T-cell (primary cell): ENCODE measurements at places on chromosomes 4 and X.

GRCh38 chrX:518319-518718 lies 112.3 kb upstream of the SHOX start:
- DNase-seq: no peak

- DNase-seq: peak; percentile 32
Observed at GRCh38 chr4:121307445-121308327, 73.1 kb downstream of the QRFPR start.

GRCh38 chr4:13378973-13379759 lies 105.0 kb downstream of the RAB28 start:
- DNase-seq: no peak

DNA sequence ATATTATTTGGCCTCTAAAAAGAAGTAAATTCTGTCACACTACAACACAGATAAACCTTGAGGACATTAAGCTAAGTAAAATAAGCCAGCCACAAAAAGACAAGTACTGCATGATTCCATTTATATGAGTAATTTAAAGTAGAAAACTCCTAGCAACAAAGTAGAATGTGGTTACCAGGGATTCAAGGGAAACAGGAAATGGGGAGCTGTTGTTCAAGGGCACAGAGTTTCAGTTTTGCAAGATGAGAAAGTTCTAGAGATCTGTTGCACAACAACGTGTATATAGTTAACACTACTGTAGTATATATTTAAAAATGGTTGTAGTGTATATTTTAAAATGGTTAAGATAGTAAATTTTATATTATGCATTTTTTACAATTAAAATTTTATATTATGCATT lies 25.4 kb downstream of the SEC31A start:
- no peak for DNase-seq

DNA sequence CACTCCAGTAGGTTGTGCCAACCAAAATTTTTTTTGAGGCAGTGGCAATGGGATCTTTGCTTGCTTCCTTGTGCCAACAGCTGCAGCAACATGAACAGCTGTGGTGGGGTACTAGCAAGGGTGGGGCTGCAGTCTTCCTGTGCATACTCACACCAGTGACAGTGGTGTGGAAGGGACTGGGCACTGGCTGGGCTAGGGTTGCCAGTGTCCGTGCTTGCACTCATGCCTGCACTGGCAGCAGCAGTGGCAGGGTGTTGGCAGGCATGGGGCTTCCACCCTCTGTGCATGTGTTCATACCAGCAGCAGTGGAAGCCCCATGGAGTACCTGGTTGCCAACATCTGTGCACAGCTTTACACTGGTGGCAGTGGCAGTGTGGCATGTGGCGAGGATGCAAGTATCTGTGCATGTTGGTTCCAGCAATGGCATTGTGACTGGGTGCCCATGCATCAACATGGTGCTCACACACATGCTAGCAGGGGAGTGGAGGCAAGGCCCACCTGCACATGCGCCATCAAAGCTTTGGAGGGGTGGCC lies 1312.6 kb downstream of the PCDH18 start:
- DNase-seq: no peak

DNA sequence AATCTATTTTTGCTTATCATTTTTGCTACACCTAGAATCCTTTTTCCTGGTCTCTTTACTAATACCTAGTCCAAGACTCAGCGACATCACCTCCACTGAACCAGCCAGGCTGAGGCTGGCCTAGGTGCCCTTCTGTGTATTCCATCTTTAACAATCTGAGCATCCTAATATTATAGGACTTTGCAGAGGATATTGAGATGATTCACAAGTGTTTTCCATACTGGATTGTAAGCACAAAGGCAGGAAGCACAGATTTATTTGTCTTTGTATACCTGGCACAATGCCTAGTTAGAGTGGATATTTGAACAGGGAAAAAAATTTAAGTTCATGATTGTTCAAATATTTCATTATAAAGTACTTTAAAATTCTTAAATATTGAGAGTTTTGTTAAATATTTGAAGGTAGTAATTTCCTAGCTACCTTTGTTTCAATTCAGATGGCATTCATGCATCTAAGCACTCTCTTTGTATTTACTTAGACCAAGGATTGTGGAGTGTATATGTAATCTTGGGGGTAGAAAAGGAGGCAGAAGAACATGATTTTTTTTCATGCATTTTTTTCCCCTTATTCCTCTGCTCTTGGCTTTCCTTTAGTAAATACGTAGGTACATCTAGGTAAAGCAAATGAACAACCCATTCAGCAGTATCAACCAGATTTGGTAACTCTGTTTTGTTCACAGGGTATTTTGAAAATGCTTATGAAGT lies 18.4 kb downstream of the SMARCA5 start:
- DNase-seq: no peak

GRCh38 chrX:2676794-2677675 lies 14.1 kb upstream of the CD99 start:
- no peak for DNase-seq

- DNase-seq: no peak
Observed at GRCh38 chr4:164734484-164734883, 19.4 kb upstream of the SMIM31 start.

DNA sequence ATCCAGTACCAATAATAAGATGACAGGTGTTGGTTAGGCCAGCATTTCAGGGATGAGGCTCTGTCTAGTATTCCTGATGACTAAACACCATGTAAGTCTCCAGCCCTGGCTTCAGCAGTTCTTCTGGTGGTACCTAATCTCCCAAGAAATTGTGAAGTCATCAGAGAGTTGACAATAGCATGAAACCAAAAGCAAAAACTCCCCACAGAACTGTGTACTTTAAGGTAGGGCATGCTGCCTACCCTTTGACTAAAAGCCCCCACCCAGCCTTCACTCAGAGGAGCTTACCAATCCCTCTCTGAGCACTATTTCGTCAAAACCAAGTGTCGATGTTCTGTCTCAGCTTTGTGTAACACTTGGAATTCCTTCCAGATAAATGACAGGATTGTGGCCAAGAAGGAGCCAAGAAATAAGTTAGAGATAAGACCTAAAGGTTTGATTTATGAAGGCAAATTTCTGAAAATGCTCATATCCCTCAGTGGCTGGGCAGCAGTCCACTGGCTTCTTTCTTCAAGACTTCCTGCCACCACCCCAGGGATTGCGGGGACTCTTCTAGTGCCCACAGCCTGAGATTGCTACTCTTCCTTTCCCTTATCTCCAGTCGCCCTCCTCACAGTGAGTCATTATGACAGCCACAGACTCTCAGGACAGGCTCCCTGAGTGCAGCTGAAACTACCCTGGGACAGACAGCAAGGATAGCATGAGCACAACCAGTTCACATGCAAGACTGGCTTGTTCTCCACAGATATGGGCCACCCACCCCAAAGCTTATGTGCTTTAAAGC lies 67.3 kb upstream of the LHFPL1 start:
- DNase-seq: no peak

DNA sequence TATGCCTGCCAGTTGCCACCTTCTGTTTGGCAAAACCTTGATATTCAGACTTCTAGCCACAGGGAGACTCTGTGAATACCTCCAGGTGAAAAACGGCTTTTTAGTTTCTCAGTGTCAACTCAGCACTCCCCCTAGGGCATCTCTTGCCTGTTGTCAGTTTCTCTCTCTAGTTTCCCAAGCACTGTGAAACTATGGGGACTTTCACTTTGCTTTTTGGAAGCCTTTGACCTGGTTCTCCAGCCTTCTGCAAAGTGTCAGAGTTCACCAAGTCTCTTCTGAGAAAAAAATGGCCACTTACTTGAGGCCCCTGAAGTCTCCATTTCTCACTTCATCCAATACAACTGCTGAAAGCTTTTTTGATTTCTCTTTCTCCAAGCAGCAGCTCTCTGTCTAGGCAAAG lies 521.5 kb downstream of the INPP4B start:
- DNase-seq: no peak
